ENCODE measurements at places on chromosomes 4 and X. TPM values are rescaled to one million over a fixed set of nuclear protein-coding genes. Genes with fewer than 3 reads are reported as not detected.

APLN gene
- polyA plus RNA-seq, result 7.5 TPM

RNF175 gene
- 5.7 TPM for polyA plus RNA-seq

DNA sequence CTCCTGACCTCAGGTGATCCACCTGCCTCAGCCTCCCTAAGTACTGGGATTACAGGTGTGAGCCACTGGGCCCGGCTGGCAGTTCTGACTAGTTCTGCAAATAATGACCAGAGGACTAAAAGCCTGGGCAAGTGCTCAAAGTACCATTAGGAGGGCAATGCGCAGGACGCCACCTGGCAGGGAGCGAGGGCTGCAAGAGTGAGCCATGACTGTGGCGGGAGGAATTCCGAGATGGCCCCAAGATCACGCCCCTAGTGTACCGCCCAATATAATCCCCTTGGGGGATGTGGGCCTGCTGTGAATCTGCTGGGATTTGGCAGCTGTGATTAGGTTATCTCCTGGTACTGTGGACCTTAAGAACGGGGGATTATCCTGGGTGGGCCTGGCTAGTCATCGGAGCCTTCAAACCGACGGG, 26.2 kb upstream of the GPR78 start:
- DNase-seq, result no peak

- DNase-seq, result no peak
These were observed 45.7 kb upstream of the PRSS12 start for GRCh38 chr4:118398226-118399090.

DNA sequence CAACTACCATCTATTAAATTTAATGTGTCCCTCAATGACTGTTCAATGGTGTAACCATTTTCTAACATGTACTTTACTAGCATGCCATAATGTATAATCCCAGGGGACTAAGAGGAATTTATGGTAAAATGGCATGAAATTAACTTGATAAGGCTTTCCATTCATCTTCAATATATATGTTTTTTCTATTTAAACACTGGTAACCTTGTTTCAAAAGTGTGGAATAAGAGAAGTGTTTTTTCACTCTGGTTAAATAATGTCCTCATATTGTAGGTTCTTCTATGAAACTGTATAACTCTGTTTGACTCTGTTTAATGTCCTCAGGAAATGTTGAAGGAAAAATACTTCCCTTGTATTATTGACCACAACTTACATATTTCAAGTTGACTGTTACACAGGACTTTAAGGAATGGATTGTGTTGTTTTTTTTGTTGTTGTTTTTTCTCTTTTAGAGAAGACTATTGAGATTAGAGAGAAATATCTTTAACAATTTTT, 113.8 kb upstream of the ARSJ start:
- DNase-seq, result no peak

DNA sequence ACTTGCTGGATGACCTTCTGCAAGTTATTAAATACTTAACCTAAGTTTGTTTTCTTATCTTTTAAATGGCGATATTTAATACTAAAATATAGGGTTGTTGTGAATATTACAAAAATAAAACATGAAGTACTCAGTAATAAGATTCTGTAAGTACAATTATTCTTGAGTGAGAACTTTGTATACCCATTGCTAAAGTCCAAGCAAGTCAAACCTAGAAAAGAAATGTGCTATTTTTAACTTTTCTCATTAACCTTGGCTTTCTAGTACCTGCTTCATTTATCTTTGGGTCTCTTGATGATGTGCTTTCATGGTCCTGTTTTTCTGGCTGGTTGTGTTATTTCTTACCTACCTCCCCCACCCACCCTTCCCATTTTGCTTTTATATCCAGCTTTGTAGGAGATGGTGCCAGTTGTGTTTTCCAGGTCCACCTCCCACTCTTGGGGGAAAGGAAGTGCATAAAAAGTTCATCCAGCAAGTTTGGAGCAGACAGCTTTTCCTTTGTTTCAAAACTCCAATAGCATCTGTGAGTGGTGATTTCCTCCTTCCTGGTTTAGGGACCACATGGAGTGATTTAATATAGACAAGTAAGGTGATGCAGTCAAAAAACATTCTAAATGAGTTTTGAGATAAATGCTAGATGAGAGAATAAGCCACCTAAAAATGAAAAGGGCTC, 7.5 kb upstream of the CXCL8 start:
- DNase-seq, result no peak

- DNase-seq, result no peak
These were observed 389.2 kb upstream of the F9 start for GRCh38 chrX:139141370-139141769.

DNA sequence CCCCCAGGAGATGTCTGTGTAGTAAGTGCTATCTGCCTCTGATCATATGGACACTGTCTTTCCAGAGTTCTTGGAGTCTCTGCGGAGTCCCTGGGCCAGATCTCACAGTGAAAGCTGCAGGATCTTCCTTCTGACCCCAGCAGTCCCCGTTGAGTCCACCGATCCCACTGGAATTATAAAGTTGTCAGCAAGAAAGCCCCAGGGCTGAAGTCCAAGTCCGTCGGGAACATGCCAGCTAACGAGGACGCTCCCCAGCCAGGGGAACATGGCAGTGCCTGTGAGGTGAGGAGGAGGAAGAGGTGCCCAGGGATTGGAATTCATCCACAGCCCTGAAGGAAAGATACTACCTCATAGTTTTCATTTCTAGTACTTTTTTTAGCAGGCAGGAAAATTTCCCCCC, 9.3 kb downstream of the ZNF81 start:
- no peak for DNase-seq

CENPE gene
- 13.9 TPM for polyA plus RNA-seq

DNA sequence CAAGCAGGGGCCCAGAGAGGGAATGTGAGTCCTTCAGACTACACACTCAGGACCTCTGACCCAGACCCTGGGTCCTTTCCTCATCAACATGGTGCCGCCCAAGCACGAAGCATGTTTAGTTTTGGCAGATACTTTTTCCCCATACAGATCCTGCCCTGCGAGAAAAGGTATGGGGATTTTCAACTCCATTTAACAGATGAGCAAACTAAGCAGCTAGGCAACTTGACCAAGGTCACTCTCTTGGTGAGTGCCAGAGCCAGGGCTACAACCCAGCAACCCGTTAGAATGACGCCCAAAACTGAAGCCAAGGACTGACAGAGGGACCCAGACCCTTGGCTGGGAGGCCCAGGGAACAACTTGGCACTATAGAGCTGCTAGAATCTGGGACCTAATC, 40.3 kb upstream of the MSX1 start:
- DNase-seq, result no peak

DNA sequence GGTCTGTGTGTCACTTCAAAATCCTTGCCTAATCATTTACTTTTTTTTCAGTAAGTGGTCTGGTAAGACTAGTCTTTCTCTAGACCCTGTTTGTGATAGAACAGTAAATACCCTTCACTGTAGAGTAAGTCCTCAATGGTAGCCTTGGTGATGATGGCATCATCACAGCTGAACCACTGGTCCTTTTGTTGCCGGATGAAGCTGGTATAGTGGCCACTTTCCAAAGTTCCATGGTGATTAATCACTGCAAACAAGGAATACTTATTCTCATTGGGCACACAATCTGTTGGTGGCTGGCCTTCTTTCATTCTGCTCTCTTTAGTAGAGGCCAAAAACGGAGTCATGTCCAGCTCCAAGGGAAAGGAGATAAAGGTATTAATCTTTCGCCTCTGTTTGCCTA, 2.9 kb downstream of the USP51 start:
- DNase-seq, result no peak

DNA sequence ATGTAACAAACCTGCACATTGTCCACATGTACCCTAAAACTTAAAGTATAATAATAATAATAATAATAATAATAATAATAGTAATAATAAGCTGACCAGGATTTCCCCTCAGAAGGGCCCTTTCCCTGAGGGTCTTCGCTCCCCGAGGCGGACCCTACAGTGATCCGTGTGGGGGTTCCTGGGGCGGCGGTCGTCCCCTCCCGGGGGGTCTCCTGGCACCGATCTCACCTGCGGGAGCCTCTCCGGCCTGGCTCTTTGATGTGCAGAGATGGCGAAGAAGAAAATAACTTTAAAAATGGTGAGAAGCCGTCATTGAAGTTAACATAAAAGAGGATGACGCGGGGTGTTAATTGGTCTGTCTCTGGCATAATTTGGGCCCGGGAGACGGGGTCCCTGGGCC, 48.2 kb upstream of the PPP2R3B start:
- no peak for DNase-seq

GRCh38 chr4:7478665-7479064, 43.9 kb upstream of the PSAPL1 start:
- no peak for DNase-seq

- no peak for DNase-seq
These were observed 4.5 kb upstream of the CXCL9 start for GRCh38 chr4:76011700-76012387.

DNA sequence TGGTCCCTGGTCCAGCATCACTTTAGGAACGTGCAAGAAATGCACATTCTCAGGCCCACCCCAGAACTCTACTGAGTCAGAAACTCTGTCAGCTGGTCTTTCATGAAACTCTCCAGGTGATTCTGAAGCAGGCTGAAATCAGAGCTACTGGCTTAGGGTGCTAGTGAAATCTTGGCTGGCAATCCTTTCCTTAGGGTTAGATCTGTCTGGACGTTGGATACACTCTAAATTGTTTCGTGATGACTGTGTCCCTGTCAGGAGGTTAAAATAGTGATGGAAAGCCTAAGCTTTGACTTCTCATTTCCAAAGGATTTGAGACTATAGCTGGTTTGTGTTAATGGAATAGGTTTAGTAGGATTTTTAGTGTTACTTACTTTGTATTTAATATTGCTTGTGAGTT, 99.1 kb downstream of the ARHGAP10 start:
- DNase-seq, result no peak

GRCh38 chrX:47216393-47216925, 2.0 kb upstream of the CDK16 start:
- no peak for DNase-seq

DCHS2 gene
- 8.1 TPM for polyA plus RNA-seq

GRCh38 chrX:46140272-46140671, 404.9 kb downstream of the ZNF674 start:
- DNase-seq, result no peak

CXCL8 gene
- 0.80 TPM for polyA plus RNA-seq

DNA sequence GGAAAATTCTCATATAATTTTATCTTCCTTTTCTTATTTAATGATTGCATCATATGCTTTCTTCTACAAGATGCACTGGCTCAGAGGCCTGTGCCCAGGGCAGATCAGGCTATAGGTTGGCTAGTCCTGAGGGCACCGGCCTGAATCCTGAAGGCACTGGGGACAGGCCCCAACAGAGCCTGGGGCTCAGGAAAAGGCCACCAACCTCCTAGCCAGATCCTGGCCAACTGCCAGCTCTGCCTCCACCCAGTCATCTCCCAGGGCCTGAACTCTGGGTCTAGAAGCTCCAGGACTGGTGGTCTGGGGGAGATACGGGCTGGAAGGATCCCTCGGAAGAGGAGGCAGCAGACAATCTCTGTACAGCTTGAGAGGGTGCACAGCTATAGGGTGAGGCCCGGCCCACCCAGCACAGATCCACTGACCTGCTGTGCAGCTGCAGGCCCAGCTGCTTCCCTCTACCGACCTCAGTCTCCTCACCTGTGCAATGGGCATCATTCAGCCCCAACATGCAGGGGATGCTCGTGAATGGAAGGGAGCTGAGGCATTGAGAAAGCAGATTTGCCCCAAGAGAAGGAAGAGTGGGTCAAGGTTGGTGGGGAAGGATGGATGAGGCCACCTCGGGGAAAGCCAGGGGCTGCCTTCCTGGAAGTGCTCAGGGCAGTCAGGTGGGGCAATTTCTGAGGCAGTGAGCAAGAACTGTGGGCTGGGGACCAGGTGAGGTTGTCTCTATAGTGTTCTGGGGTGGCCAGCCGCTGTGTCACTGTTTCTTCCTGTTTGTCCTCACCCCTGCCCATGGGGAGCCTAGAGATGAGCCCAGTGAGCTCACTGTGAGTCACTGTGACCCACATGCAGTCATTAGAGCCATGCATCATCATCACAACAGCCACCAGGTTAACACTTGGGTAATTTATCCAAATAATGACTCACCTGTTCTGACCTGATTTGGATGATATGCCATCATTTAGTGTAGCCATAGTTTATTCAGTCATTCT, 22.4 kb upstream of the XAGE2 start:
- DNase-seq, result no peak

DNA sequence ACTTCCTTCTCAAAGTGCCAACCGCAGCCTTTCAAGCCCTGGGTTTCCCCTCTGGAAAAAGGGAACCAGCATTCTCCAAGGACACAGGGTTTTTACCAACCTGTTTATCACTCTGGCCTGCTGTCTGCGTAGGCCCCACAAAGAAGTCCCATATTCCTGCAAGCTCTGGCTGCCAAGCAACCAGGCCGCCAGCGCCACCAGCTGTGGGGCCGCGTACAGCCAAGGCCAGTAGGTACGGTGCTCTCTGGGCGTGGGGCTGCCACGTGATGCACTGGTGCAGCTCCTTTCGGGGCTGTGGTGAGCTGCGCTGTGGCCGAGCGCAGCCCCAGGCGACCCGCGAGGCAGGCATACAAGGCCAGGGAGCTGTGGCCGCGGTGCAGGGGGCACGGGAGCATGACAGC, 22.1 kb downstream of the LUZP4 start:
- no peak for DNase-seq

GRCh38 chr4:98446499-98447375, 185.6 kb downstream of the RAP1GDS1 start:
- no peak for DNase-seq

DNA sequence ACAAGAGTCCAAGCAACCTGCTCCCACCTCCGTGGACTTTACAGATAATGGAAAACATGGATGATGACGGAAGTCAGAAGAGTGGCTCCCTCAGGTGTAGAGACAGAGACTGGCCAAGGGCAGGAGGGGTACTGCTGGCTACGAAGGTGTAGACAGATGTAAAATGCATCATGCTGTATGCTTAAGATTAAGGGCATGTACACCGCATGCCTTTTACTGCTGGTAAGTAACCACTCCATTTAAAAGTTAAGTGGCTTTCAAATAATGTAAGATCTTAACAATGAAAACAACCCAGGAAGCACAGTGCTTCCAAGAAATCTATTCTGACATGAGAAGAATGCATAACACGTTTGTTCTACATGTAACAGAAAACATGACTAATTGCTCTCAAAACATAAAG, 76.9 kb upstream of the FAM9B start:
- no peak for DNase-seq

- DNase-seq, result no peak
These were observed 18.9 kb upstream of the SMIM10 start for GRCh38 chrX:134971926-134972325.

DNA sequence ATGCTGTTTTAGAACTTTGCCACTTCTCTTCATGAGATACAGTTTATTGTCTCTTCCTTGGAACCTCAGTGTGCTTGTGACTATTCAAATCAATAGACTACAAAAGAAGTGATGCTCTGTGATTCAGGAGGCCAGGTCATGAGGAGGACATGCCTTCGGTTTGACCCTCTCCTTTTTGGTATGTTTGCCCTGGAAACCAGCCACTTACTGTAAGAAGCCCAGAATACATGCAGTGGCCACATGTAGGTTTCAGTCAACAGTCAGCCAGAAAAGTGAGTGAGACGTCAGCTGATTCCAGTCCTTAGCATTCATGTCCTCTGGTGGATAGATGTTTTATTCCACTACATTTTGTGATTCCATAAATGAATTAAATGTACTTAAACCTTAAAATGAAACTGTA, 328.7 kb downstream of the PCDH18 start:
- no peak for DNase-seq

Data from right renal pelvis (tissue), 4 donors.